Right hindlimb (tissue), 1 donor: ENCODE measurements at places on chromosomes 16 and 17.

DNA sequence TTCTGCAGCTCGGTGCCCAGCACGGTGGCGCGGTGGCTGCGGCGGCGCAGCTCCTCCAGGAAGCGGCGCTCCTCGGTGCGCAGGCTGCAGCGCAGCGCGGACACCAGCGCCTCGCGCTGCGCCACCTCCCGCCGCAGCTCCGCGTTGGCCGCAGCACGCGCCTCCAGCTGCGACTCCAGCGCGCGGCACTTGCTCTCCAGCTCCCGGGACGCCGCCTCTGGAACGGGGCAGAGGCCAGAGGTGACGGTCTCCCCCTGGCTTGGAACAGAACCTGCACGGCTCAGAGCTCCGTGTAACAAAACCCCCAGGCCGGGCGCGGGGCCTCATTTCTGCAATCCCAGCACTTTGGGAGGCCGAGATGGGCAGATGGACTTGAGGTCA is 13.2 kb upstream of the CLUH start:
- no peak for DNase-seq

DNA sequence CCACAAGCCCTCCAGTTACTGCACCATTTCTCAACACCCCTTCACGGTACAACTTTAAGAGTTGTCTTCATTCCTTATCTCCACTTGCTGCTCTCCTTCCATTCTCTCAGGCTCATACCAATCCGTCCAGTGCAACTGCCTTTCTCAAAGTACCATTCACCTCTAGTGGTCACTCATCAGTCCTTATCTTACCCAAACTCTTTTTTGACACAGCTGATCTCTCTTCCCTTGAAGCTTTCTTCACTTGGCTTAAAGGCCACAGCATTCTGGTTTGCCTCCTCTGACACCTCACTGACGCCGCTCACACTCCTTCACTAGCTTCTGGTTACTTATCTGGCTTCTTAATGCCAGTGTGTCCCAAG is 24.9 kb downstream of the UBE2G1 start:
- DNase-seq, result no peak

GRCh38 chr17:21132428-21132827 is 5.7 kb downstream of the DHRS7B start:
- DNase-seq, result no peak

- DNase-seq, result no peak
Observed at GRCh38 chr17:56130631-56131030, 22.6 kb upstream of the ANKFN1 start.

DNA sequence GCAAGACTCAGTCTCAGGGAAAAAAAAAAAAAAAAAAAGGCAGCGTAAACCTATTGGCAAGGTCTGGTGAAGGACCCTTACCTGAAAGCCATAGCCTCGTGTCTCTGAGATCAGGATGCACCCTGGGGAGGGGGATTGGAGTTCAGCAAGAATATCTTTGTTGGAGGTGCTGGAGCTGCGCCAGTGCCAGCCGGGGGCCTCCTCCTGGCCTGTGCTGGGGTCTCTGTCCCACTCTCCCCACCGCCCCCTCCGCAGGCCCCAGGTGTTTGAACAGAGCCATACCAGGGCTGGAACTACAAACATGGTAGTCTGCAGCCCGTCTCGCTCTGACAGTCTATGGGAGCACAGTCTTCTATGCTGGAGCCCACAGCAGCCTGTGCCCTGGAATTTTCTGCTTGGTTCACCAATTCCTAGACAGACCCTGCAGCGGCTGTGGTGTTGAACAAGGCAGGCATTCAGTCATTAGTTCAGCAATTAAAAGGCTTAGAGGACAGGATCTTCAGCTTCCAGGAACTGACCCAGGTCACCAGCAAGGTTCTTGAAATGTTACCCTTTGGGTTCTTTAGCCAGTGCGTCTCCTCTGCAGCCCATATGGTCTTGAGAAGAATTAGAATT is 42.2 kb upstream of the KIFC3 start:
- DNase-seq, result no peak

GRCh38 chr17:1943436-1943831 is 81.7 kb downstream of the RTN4RL1 start:
- DNase-seq, result no peak

DNA sequence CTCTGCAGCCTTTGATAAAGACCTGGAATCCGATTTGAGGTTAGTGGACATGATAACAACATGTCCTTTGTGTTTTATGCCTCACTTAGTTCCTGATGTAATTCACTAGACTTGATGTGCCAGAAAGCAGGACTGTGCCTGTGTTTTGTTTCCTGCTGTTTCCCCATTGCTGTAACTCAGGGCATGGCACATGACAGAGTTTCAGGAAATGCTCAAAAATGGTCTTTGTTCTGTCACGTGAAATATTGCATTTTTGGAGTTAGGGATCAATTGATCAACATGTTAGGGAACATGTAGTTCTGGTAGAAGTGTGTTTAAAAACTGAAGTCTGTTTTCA is 32.8 kb downstream of the DHX38 start:
- DNase-seq, result no peak

GRCh38 chr17:50517504-50518383 is 9.5 kb downstream of the MYCBPAP start:
- DNase-seq, result no peak

GRCh38 chr17:36048066-36048465 is 16.0 kb upstream of the CCL18 start:
- no peak for DNase-seq

DNA sequence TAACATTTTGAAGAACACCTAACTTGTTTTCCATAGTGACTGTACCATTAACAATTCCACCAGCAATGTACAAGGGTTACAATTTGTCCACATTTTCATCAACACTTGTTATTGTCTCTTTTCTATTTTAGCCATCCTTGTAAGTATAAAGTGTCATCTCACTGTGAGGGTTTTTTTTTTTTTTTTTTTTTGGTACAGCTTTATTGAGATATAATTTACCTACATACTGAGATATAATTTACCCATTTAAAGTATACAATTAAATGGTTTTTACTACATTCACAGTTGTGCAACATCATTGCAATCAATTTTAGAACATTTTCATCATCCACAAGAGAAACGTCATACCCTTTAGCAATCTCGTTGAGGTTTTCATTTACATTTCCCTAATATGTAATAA is 17.9 kb upstream of the TMIGD1 start:
- no peak for DNase-seq

GRCh38 chr16:47895146-47895545 is 260.6 kb downstream of the ABCC12 start:
- DNase-seq, result no peak

DNA sequence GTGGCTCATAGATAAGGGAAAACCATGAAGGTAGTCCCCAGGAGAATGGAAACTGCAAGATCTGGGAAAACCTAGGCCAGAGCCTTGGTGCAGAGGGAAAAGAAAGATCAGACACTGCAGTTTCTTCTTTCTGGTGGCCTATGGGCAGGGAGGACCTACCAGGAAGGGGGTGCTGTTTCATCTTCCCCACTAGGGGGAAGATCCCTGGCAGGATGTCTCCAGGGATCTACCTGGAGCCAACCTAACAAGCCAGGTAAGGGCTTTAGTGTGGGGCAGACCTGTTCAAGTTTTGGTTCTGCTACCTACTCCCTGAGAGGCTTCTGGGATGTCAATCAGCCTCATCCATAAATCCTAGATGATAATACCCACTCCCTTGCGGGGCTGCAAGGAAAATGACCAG is 21.4 kb downstream of the TOM1L2 start:
- no peak for DNase-seq
